Renal cortex interstitium (tissue), 15 donors: ENCODE measurements at places on chromosomes 4 and X. TPM values are rescaled to one million over a fixed set of nuclear protein-coding genes. Genes with fewer than 3 reads are reported as not detected.

DNA sequence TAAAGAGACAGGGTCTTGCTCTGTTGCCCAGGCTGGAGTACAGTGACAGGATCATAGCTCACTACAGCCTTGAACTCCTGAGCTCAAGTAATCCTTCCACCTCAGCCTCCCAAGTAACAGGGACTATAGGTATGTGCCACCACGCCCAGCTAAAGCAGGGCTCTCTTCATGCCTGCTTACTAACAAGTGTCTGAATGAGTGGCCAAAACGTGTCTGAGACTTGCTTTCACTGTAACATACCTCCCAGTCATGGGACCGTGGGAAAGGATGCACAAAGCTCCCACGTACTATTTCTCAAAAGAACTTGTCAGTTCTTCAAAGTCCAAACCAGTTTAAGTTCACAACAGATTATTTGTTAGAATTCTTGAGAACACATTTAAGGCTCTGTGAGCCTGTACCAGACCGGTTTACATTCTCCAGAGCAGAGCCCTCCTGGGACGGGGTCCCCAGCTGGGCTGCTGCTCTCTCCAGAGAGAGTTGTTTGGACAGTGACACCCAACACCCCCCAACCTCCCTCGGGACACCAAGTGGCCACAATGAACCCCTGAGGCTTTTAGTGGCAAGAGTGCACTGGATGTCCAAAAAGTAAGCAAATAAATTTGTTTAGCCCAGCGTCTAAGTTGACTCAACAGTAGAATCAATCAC, 24.1 kb downstream of the SH3KBP1 start:
- DNase-seq: no peak

The PNCK gene
- polyA plus RNA-seq: 13.9 TPM

DNA sequence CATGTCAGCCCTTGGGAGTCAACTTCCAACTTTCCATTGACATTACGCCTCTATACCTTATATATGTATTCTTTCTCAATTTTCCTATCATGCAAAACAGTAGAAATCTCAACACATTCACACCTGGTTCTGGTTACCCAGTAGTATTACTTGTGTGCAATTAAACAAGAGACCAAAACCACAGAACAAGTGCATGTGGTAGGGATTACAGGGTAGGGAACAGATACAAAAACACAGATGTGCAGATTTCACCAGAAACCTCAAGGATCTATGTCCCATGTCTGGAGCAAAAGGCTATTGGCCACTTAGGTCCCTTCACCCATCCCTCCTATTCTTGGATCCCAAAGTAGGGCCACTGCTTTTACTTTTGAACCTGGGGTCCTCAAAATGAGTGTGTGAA, 143.6 kb upstream of the ZCCHC13 start:
- DNase-seq: no peak

The CHIC1 gene
- polyA plus RNA-seq: 8.5 TPM

The DDX53 gene
- not detected for polyA plus RNA-seq

DNA sequence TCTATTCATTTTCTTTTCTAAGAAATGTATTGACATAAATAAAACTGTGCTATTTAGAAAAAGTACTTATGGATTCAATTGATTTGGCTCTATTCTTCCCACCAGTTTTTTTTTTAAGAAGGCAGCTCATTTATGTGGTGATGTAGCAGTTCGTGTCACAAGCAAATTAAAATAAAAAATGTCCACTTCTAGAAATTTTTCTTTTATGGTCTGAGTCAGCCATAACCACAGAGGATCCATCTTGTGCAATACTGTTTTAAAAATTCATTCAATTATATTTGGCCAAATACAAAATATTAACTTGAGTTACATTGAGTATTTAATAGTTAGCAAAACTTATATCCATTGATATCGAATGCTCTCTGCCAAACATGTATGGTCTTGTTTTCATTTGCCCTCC, 207.9 kb upstream of the FAT1 start:
- DNase-seq: no peak

GRCh38 chr4:107625391-107625902, 94.6 kb downstream of the PAPSS1 start:
- no peak for DNase-seq

DNA sequence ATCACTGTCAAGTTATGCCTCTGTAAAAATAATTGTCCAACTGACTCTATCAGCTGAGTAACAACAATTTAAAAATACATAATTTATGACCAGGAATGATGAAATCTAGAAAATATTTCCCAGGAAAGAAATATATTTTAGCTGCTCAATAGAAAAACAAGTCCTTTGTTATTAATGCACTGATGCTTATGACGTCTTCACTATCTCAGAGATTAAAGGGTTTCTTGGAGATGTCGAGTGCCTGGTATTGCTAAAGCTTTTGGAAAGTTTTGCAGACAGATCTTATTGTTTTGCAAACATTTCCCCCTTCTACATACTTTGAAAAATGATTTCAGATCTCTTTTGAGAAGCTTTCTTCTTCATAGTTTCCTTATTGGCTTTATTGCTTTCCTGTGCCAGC, 154.6 kb upstream of the RPS6KA3 start:
- no peak for DNase-seq

DNA sequence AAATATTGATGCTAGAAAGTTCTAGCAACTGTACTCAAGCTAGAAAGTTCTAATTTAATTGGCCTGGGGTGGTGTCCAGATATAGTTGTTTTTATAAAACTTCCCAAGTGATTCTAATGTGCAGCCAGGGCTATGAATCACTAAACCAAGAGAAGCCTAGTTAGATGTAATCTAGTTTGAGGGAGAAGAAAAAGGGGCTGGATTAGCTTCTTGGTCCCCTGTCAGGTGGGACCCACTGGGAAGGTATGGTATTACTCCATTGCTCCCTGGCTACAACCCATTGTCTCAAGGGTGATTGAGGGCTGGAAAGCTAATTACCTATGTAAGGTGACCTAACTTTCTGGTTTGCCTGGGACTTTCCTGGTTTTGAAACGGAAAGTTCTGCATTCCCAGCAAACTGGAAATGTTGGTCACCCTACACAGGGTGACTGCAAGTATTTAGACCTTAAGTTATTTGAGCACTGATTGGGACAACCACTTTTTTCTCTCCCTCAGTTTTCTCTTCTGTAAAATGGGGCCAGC, 23.9 kb upstream of the MSN start:
- no peak for DNase-seq

GRCh38 chr4:101307899-101308298, 39.4 kb downstream of the PPP3CA start:
- no peak for DNase-seq

The TMEM185A gene
- polyA plus RNA-seq: 49.1 TPM

The CWH43 gene
- 5.5 TPM for polyA plus RNA-seq

The RWDD4 gene
- polyA plus RNA-seq: 34.0 TPM

The ADAMTS3 gene
- polyA plus RNA-seq: 9.7 TPM

The AMTN gene
- polyA plus RNA-seq: not detected

The ARMCX6 gene
- polyA plus RNA-seq: 82.1 TPM

GRCh38 chr4:89469930-89470375, 162.4 kb upstream of the GPRIN3 start:
- no peak for DNase-seq

The HADH gene
- 97.1 TPM for polyA plus RNA-seq

- DNase-seq: no peak
These were observed 2.1 kb downstream of the BRWD3 start for GRCh38 chrX:80807606-80807991.
